GM03348 (cell line): ENCODE measurements at places on chromosomes 4 and X.

- peak; percentile 31 for DNase-seq
Measured at GRCh38 chr4:172998527-172999469, 169.8 kb upstream of the GALNT7 start.

- no peak for DNase-seq
Measured at GRCh38 chrX:9532349-9532748, 67.5 kb downstream of the TBL1X start.

- DNase-seq, result no peak
Measured at GRCh38 chr4:79476196-79476595, 68.2 kb upstream of the GK2 start.

DNA sequence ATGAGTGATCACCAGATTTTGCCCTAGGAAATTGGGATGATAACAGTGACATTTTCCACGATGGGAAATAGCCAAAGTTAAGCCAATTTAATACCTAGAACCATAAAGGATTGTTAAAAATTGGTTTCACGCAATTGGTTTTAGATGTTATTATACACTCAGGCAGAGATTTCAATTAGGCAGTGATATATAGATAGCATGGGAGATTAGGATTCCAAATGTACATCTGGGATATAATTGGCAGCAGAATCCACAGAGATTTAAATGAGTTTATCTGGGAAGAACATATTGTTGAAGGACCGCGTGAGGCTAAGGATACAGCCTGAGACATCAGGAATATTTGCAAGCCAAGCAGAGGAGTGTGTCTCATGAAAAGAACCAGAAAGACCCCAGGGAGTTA, 351.6 kb downstream of the GPM6A start:
- no peak for DNase-seq

DNA sequence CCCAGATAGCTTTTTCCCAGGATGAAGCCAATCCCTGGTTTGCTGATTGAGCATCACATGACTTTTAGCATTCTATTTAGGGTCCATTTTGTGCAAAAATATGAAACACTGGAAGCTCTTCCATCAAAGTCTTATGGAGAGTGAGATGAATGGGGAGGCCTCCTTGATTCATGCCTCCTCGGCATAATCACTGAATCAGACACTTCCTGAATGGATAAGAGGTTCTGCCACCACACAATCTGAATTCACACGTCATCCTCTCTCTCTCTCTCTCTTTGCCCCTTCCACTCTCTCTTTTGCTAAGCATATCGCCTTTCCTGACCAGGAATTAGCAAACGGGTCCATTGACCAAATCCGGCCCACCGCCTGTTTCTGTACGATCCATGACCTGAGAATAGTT, 68.7 kb downstream of the CRMP1 start:
- no peak for DNase-seq

DNA sequence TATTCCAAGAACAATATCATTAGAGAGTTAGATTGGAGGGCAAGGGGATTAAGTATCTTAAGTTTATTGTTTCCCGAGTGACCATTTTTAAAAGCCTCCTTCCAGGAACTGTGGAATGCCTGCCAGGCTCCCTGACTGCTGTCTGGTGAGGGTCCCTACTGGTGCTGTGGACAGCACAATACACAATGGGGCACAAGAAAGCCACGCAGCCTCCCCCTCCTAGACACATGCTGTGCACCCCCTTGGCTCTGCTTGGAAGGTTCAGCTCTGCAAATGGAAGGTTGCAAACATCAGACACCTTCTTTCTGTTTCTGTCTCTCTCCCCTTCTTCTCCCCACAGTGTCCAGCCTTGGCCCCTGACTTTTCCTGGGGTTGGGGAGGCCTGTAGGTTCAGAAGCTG, 153.2 kb downstream of the SHROOM3 start:
- no peak for DNase-seq

DNA sequence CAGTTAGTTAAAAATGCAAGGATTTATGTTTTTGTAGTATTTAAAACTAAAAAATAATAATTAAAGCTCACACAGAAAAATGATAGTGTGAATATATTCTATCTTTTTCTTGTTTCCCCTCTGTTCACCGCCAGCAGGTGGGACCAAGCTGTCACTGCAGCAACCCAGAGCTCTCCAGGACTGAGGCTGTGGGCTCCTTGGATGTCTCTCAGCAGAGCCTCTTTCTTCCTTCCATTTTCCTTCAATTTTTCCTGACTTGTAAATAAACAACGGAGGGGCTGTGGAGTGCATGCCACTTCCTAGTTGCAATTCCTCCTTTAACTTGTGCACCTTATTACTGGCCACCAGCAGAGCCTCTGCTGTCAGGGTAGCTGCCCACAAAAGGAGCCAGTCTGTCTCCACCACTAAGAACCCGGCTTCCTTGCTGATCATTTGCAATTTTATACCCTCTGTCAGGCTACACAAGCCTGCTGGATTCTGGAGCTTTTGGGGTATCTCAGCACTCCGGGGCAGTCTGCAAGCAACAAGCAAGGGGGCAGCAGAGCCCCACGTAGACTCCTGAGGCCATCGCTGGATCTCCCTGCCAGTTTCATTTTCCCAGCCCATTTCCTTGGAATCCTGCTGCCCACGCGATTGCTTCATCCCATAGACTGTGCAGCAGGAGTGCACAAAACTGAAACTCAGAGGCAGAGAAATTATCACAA, 1467.4 kb downstream of the C4orf33 start:
- peak; percentile 24 for DNase-seq

DNA sequence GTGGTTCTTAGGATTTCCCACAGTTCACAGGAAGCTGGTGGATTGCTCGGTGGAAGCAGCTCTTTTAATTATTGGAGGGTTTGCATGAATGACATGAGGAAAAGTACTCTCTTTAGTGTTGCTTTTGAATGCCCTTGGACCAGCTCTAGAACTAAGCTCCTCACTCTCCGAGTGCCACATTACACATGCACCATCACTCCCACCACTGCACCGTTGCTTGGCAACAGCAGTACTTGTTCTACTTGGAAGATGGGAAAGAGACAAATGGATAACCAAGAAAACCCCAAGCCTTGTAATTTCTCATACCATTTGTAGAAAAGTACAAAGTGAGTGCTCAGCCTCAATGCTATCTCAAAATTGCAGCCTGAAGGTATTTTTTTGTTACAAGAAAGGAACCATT, 620.2 kb upstream of the BOD1L1 start:
- no peak for DNase-seq

GRCh38 chrX:104430742-104431119, 135.3 kb upstream of the IL1RAPL2 start:
- no peak for DNase-seq

DNA sequence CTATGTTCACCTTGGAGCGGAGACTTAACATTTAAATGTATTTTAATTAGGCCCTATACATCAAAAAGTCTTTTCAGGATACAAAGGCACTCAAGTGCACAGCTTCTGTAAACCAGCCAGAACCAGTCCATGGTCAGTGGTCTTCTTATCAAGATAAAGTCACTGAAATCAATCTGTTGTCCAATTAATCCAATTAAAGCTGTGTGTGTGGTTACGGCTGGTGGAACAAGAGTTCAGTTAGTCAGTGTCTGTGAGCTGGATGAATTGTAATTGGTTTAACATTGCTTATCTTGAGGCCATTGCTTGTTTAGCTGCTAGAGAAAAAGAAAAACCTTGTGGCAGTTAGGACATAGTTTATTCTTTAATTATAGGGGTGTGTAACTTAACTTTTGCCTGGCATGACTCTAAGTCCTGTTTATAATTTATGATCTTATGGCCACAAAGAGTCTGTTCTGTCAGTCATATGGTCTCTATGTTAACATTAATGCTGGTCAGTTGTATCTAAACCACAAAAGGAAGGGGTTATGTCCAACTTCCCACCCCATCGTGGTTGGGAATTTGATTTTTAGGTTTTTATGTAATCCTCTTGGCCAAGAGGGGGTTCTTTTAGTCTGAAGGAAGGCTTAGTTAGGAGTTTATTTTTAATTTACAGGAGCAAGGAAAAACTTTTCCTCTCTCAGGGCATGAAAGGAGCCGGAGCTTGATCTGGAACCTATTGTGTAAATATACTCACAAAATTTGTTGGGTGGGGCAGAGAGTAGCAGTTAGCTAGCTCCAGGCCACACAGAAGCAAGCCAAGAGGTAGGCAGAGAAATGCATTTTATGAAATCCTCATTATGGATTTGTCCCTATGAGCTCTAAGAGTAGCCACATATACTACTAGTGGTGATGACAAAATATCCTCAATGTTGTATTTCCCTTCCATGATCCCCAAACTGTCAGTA, 665.7 kb upstream of the ACTRT1 start:
- no peak for DNase-seq

DNA sequence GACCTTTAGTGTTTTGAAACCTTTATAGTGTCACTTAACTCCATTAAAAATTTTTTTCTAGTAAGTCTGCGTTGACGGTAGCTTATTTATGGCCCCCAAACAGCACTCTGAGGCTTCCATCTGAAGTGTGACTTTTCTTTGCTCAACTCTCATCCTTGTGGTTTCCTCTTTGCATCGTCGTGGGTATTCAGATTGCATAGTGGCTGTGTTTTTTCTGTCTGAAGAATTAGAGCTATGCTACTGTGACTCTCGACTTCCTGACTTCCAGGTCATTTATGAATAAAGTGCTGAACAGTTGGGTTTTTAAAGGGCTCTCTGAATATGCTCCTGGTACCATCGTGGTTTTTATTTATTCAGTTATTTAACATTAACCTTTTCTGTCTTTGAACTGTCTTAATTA, 44.9 kb downstream of the JADE1 start:
- peak; percentile 27 for DNase-seq

DNA sequence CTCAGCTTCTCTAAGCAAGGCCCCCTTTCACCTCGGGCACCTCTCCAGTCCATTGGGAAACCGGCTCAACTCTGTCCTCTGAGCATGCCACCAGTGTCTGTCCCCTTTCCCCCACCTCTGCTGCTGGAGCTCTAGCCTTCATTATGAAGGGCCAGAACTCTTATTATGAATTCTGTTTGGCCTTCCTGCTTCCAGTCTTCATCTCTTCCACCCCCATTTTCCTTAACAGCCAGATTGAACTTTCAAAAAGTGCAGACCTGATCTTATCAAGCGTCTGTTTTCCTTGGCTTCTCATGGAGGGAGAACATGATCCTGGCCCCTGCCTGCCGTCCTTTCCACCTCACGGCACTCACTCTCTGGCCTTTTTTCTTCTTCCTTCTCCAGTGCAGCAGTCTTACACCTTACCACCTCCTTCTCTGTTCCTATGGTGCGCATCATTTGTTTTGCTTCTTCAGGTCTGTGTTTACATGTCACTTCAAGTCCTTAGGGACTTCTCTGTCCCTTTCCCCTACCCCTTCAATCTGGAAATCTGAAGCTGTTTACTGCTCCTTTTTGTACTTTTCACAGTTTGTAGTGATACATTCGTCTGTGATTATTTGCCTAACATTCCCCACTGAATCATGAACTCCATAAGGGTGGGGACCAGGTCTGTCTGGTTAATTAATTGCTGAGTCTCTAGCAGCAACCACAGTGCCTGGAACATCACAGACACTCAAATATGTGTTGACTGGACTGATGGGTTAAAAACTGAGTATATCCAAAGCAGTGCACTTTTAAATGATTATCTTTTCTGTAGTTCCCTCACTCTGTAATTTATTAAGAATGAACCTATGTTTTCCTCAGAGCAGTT, 55.8 kb downstream of the FNIP2 start:
- DNase-seq, result peak; percentile 55

DNA sequence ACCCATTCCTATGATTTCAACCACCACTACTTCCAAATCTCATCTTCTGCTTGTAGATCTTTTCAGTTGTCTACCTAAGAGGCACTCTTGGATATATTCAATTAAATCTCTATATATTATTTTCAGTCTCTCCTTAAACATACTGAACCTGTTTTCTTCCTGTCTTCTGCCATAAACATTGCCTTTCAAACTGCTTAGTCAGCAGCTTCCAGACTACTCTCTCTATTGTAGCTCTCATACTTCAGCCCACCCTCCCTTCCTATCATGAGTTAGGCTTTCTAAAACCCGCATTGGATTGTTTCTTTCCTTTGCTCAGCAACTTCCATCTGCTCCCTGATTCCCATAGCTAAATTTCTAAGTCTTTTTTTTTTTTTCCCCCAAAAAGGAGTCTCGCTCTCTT, 4.5 kb downstream of the AP1AR start:
- no peak for DNase-seq

GRCh38 chr4:16026160-16026761, 57.6 kb downstream of the PROM1 start:
- peak; percentile 55 for DNase-seq

- DNase-seq, result no peak
Measured at GRCh38 chrX:75151827-75152592, 4.1 kb downstream of the ABCB7 start.

GRCh38 chr4:80071604-80072227, 1.3 kb downstream of the ANTXR2 start:
- DNase-seq, result no peak

GRCh38 chr4:148850257-148850995, 408.2 kb upstream of the NR3C2 start:
- DNase-seq, result no peak

GRCh38 chr4:84238247-84239090, 260.6 kb downstream of the NKX6-1 start:
- DNase-seq, result peak; percentile 27

- DNase-seq, result peak; percentile 93
Measured at GRCh38 chrX:54182864-54183613, at the start of gene FAM120C. Gene FAM120C, minus strand, starts transcription at chrX:54183254. Its CDS starts 56 bp downstream, at chrX:54183198.

- DNase-seq, result no peak
Measured at GRCh38 chrX:106903291-106903824, at the start of gene RIPPLY1. Gene RIPPLY1, minus strand, starts transcription at chrX:106903341. Its CDS starts 54 bp downstream, at chrX:106903287.

DNA sequence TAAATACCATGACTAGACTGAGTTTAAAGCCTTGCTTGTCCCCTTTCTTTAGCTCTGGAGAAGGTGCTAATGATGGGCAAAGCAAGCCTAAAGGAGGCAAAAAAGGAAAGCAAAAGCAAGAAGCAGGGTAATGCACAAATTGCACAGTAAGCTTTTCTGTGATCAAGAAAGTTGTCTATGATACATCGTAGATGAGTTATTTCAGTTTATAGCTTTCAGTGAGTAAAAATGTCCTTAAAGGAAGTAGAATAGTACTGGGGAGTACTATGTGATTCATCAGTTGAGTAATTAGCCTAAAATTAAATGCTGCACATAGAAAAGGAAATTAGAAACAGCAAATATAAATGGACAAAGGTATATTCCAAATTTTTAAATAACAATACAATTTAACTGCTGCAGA, 50.2 kb upstream of the PDE5A start:
- DNase-seq, result peak; percentile 7

GRCh38 chr4:114312338-114312737, 286.3 kb upstream of the UGT8 start:
- DNase-seq, result no peak

- peak; percentile 5 for DNase-seq
Measured at GRCh38 chr4:28948501-28948900, 1771.7 kb upstream of the PCDH7 start.

DNA sequence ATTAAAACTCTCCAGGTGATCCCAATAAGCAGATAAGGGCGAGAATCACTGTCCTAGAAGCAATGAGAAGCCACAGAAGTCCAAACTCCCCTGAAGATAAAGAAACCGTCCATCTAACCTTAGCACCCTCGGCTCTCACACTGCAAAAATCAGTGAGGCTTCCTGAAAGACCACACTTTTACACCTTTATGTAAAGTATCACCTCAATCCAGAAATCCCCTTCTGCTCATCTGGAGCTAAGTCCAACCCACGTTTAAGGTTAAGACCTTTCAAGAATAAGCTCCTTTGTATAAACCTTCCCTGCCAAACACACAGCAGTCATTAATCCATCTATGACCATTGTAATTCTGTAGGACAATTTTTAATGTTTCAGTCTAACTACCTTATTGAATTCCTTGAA, 41.7 kb downstream of the LIN54 start:
- DNase-seq, result no peak

GRCh38 chrX:3763111-3763510, 49.7 kb upstream of the PRKX start:
- no peak for DNase-seq

- no peak for DNase-seq
Measured at GRCh38 chr4:26468977-26469376, 21.3 kb downstream of the CCKAR start.

GRCh38 chr4:3521621-3522325, 10.4 kb downstream of the LRPAP1 start:
- DNase-seq, result no peak
